ENCODE measurements at places on chromosomes 1 and 21.

DNA sequence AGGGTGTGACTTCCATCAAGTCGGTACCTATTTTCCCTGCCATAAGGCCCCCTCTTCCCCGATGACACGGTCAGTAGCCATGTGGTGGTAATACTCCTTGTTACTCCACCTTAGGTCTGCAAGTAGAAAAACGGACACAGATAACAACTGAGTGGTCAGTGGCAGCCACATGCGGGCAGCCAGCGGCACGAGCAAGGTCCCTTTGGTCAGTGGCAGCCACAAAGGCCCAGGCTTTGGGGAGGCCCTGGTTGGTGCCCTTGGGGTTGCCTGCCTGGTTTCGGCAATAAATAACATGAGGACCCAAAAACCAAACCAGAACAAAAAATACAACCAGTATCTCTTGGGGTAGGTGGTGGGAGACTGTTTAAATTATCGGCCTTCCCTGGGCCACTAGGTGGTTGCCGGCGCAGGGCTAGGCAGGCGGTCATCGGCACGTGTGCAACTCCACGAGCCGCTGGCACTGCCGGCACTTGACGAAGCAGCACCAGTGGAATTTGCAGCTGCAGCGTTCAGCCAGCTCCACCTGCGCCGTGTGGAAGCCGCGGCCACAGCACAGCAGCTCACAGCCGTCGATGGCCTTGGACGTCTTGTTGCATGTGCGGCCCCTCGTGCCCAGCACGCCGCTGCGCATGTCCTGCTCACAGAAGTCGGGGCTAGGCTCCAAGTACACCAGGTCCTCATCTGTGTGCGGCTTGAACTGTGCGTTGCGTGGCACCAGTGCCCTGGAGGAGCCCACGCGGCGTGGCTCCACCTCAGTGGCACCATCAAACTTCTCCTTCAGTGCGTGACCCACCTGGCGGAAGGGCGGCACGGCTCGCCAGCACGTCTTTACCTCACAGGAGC is 23.1 kb downstream of the WNT4 start:
- no peak for DNase-seq

GRCh38 chr1:119147661-119148090 is 7.2 kb upstream of the WARS2 start:
- no peak for DNase-seq

DNA sequence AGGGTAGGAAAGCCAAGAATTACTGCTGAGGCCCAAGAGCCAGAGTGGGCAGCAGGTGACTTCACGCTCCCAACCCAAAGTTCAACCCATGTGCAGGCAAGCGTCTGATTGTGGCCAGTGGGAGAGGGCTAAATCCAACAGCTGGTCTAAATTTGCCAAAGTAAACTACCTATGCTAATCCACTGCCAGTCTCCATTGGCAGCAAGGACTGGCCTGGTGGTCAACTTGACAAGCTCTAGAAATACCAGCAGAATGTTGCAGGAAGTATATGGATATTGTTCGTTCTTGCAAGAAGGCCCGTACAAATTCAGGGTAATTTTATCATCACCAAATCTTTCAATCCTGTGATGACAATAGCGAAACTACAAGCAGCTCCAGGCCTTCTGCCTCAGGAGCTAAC is 1.5 kb downstream of the TMEM63A start:
- DNase-seq = no peak

DNA sequence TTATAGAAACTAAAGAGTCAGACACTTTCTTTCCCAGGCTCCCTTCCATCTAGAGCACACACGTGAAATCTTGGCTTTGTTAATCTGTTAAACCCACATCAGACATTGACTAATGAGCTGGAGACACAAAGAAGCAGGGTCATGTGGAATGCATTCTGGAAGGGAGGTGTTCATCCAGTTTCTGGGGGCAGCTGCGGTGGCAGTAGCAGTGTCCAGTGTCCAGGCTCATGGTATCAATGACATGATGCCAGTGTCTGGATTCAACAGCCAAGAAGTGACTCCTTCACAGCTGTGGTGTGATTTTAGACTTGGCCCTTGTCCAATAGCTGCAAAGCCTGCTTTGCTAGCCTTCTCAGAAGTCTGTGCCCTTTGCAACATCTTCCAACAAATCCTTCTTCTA is 95.2 kb downstream of the NTPCR start:
- DNase-seq = no peak

GRCh38 chr1:41545996-41546832 is 61.7 kb upstream of the EDN2 start:
- DNase-seq = no peak

- no peak for DNase-seq
Observed at GRCh38 chr1:244865028-244865371, 657 bp upstream of the HNRNPU start.

DNA sequence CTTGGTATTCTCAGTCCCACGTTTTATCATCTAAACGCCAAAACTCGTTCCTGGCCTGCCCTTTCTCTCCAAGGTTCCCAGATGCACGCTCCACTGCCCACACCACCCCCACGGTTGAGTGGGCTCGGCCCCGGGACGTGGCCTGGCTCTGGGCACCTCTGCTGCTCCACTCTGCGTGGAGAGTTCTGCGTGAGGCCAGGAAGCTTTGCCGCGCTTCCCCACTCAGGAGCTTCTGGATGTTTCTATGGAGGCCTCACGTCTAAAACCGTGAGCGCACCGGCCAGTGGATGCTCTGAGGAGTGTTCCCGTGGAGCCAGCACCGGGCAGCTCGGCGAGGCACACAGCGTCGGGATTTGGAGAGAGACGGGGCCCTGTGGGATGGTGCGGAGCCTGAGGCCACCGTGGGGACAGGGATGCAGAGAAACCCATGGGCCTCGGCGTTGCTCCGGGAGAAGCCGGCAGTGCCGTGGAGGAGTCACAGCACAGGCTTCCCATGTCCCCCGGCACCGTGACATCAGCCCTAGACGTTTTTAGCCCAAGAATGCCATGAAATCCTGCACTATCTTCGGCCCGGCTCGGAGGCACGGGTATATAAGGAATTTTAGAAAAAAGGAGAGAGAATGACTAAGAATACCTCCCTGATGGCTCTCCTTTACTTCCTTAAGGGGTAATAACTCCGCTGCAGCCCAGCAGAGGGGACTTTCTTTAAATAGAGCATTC is 125.9 kb downstream of the PRDM16 start:
- no peak for DNase-seq

DNA sequence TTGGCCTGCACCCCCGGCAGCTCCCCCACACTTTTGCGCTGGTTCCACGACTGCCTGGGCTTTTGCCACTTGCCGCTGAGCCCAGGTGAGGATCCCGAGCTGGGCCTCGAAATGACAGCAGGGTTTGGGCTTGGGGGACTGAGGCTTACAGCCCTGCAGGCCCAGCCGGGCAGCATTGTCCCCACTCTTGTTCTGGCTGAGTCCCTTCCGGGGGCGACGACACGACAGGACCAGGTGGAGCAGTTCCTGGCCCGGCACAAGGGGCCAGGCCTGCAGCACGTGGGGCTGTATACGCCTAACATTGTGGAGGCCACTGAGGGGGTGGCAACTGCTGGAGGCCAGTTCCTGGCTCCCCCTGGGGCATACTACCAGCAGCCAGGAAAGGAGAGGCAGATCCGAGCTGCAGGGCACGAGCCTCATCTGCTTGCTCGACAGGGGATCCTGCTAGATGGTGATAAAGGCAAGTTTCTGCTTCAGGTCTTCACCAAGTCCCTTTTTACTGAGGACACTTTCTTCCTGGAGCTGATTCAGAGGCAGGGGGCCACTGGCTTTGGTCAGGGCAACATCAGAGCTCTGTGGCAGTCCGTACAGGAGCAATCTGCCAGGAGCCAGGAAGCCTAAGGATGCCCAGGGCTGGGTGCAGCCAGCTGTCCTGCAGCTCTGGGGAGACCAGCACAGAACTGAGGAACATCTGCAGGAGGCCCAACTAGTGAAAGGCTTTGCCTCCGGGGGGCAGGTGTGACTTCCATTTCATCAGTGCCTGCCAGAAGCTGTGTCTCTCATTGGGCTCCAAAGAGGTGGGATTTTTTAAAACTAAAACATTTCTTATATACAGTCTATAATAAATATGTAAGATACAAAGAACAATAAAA is 1.2 kb downstream of the HPDL start:
- no peak for DNase-seq

DNA sequence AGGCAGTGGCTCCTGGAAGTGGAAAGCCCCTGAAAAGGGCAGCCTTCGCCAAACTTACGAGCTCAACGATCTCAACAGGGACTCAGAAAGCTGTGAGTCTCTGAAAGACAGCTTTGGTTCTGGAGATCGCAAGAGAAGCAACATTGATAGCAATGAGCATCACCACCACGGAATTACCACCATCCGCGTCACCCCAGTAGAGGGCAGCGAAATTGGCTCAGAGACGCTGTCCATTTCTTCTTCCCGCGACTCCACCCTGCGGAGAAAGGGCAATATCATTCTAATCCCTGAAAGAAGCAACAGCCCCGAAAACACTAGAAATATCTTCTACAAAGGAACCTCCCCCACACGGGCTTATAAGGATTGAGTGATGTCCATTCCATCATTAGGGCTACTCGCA is 42.4 kb downstream of the PLPPR4 start:
- no peak for DNase-seq

DNA sequence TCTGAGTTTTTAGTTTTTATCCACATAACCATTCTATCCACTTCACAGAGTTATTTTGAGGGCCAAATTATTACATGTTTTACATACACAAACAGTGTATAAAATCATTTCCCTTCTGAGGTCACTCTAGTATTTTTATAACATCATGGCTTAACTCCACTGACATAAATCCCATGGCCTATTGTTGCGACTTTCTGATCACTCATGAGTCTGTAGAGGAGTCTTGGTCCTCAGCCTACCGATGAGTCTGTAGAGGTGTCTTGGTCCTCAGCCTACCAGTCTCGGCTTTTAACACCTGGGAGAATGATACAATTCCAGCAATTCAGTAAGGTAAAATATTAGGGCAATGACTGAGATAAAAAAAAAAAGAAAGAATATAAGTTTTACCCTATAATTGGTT is 483.7 kb downstream of the USP25 start:
- no peak for DNase-seq

GRCh38 chr21:25558123-25558522 is 49.2 kb downstream of the MRPL39 start:
- no peak for DNase-seq

DNA sequence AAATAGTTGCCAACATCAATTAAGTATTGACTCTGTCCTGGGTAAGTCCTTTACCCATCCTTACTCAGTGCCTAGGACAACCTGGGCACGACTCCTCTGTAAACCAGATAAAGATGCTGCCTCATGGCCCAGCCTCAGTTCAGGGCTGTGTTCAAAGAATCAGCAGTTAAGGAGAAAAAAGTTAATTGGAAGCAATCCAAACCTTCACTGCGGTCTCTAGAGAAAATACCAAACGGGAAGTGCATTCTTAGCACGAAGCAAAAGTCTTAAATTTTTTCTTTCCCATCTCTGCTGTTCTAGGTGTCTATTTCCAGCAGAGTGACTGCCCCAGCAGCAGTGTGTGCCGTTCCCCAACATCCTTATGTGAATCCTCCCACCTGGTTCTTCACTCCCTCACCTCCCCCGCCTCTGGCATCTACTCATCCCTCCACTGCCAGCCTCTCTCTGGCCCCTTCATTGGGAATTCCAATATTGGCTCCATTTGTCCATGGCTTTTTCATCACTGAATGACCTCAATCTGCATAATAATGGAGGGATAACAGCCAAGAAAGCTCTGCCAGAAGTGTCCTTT is 23.2 kb downstream of the KANK4 start:
- no peak for DNase-seq

GRCh38 chr21:30194701-30195299 is 21.1 kb downstream of the CLDN8 start:
- DNase-seq = no peak

GRCh38 chr1:116478621-116479020 is 92.2 kb downstream of the CD58 start:
- no peak for DNase-seq

DNA sequence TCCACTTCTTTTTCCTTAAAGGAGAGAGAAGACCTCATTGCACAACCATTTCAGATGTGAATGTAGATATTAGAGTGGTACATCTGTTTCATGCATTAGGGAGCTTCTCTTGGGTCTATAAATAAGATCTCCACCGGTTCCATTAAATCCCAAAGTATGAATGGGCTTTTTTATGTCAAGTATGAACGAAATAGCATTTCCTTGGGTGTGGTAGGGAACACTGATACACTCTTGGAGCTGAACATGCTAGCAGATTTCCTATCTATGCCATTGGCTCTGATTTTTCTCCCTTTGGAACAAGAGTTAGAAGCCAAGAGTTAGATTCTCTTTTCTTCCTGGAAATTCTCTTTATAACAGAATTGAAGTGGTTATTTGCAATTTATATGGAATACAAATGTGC is 245.6 kb upstream of the ADAMTS5 start:
- DNase-seq = no peak

- DNase-seq = no peak
Observed at GRCh38 chr1:199356561-199356960, 670.9 kb upstream of the NR5A2 start.

DNA sequence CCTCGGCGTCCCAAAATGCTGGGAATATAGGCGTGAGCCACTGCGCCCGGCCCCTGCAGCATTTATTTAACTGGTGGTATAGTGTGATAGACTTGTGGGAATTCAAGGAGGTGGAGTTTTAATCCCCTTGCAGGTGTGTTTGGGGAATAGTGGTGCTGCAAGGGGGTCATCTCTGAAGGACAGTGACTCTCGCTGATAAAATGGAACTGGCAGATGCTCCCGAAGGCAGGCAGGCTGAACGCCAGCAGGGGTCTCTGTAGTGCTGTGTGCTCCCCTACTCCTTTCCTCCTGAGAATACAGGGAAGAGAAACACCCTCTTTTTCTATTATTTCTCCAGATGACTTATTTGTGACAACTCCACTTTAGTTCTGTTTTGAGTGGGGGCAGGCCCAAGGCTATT is 4.0 kb downstream of the OSCP1 start:
- no peak for DNase-seq
